Stimulated activated CD4-positive, alpha-beta T cell treated with anti-CD3 and anti-CD28 coated beads, Interleukin-1b, Interleukin-23, amount 100 ng/mL, for 48 hours (primary cell): ENCODE measurements at places on chromosomes 11 and 22.

GRCh38 chr22:32785321-32786026 lies 16.0 kb upstream of the TIMP3 start:
- DNase-seq: no peak

DNA sequence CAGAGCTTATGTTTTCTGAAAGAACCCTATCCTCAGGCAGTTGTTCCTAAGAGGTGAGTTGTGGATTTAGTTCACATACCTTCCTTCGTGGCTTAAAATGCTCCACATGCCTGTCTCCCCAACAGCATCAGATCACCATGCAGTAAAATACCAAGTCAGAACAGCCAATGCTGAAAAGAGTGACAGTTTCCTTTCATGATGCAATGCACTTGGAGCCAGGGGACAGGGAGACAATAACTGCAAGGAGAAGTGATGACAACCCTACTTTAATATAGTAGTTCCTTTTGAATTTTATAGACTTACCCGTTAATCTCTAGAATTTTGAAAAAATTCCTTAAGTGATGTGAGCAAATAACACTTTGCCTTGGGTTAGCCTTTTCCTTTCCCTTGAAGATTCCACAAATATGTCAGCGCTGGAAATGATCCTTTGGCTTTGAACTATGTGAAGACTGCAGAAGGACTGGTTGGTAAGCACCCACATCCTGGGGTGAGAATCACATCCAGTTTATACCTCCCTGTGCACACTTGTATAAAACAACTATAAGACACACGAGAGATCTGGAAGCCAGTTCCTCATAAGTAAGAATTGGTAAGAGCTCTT lies 71.2 kb downstream of the PIWIL4 start:
- DNase-seq: no peak

GRCh38 chr11:102256251-102256650 lies 61.0 kb upstream of the BIRC3 start:
- no peak for DNase-seq

- no peak for DNase-seq
Observed at GRCh38 chr11:128695539-128696221, 1.8 kb downstream of the FLI1 start.

- DNase-seq: no peak
Observed at GRCh38 chr11:2305788-2306451, 4.1 kb downstream of the TSPAN32 start.

DNA sequence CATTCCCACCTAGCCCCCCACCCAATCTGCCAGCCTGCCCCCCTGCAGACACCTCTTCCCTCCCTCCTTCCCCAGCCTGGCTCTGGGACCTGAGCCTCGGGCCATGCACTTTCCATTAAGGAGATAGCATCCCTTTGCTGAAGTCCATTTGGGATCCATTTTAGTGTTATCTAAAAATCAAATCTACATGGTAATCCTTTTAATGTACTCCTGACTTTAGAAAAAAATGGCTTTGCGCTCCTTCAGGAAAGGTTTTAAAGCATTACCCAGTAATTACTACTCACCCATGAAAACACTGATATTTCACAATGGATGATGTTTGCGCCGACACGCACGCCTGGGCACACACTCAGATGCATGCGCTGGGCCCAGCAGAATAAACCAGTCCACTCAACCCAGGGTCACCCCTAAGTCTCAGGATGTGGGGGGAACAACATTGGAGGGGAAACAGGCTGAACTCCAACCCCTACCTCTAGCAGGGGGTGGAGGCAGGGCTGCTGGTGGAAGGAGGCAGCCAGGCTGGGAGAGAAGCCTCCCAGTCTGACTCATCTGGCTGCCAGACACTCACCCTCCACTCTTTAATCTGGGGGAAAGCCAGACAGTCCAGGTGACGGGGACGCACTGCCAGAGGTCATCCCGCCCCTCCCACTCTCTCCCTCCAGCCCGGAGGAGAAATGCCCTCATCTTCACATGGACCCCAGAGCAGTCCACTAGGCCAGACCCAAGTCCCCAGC lies 29.8 kb downstream of the LMO1 start:
- DNase-seq: no peak

DNA sequence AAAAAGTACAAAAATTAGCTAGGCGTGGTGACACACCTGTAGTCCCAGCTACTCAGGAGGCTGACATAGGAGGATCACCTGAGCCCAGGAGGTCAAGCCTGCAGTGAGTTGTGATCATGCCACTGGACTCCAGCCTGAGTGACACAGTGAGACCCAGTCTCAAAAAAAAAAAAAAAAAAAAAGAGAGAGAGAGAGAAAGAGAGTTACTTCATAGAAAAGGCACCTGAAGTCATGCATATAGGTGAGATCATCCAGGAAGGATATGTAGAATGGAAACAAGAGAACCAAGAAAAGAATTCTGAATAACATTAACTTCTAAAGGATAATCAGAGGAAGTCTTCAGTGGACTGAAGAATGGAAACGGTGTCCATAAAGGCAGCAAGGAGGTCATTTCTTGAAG lies 106.8 kb downstream of the STK33 start:
- no peak for DNase-seq

- DNase-seq: no peak
Observed at GRCh38 chr11:110294509-110294908, 1.9 kb downstream of the RDX start.

DNA sequence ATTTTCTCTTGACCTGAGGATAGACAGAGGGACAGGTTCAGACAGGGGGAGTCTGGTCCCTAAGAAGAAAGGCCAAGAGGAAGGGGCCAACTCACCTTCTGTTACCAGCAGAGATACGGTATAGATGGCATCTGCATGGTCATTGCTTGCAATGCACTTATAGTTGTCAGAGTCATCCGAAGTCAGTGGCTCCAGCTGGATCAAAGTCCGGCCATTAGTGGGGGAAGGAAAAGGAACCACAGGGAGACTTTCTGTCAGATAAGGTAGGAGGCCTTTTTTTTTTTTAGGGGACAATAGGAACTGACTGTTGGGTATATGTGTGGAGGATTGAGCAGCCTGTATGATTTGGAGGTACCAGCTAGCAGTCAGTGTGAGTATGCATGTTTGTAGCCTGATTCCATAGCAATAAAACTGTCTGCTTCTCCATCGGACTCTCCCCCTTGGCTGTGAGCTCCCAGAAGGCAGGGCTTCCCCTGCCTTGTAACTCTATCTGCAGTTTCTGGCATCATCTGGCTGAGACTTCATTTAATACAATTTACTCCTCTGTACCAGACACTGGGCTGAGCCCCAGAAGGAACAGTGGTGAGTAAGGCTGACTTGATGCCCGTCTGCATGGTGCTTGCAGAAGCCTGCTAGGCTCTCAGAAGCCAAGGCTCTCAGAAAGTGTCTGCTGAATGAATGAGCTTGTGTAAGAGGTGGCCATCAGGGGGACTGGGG lies 5.7 kb downstream of the IGSF22 start:
- DNase-seq: no peak

- no peak for DNase-seq
Observed at GRCh38 chr22:27810609-27811151, 9.1 kb upstream of the MN1 start.

DNA sequence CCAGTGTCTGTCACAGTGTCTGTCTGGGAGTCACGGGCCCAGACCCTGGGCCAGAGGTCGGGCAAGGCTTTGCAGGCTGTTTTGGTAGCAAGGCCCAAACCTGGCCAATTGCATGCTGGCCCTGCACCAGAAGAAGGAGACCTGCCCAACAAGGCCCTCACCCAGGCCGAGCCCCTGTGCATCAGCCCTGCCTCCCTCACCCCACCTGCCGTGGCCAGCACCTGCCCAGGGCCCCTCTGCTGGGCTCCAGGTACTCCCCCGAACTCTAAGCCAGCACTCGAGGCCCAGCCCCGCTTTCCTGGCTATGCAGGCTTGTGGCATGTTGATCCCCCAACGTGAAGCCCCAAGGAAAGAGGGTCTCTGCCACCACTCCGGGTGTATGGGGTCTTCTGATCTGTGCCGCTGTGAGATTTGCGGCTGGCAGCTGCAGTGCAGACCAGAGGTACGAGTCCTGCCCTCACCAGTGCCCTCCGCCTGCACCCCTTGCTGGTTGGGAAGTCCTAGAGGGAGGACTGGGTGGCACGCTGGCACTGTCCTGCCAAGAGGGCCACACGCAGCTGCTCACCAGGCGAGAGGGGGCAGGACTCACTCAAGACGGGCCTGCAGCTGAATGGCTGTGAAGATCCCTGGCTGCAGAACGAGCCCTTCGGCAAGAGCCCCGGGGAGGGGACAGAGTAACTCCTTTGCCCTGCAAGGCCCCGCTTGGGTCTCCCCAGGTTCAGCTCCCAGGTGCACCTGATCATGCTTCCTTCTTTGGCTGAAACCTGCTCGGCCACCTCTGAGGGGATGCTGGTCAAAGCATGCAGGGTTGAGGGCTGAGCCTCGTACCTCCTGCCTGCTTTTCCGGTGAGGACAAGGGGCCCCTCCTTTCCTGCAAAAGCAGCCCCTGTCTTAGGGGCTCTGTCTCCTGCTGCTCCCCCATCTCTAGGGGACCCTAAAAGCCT lies 6.7 kb upstream of the SEPTIN5 start:
- DNase-seq: no peak

GRCh38 chr22:23841736-23842445 lies 3.1 kb upstream of the DERL3 start:
- no peak for DNase-seq

DNA sequence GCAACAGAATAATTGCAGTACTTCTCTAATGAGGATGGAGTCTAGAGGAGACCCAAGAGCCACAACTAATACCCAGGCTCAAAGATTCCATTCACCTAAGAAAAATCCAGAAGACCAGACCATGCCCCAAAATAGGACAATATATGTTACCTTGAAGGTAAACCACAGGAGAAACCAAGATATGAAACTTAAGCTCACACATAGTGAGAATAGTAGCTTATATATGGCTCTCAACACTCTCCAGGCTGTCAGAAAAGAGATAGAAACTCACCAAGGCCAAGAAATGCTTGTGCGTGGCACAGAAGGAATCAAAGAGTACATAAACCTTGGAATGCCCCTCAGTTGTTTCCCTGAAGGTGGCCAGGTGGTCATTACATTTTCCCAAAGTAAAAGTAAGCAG lies 9.1 kb downstream of the FAM111A start:
- no peak for DNase-seq

GRCh38 chr11:134098566-134099184 lies 29.8 kb downstream of the JAM3 start:
- no peak for DNase-seq

DNA sequence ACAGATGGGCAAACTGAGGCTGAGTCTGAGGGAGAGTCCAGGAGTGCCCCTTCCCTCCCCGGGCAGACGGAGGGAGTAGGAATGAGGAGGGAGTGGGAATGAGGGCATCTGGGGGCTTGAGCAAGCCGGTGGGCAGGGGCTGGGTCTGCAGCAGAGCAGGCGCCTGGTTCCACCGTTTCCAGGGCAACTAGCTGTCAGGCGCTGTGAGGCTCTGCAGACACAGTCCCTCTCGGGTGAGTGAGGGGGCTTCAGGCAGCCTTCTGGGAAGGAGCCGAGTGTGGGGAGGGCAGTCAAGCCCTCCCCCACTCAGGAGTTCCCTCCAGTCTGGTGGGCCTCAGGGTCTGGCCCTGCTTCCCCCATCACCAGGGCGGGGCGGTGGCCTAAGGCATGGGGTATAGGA lies 19.0 kb downstream of the TMEM258 start:
- DNase-seq: no peak

DNA sequence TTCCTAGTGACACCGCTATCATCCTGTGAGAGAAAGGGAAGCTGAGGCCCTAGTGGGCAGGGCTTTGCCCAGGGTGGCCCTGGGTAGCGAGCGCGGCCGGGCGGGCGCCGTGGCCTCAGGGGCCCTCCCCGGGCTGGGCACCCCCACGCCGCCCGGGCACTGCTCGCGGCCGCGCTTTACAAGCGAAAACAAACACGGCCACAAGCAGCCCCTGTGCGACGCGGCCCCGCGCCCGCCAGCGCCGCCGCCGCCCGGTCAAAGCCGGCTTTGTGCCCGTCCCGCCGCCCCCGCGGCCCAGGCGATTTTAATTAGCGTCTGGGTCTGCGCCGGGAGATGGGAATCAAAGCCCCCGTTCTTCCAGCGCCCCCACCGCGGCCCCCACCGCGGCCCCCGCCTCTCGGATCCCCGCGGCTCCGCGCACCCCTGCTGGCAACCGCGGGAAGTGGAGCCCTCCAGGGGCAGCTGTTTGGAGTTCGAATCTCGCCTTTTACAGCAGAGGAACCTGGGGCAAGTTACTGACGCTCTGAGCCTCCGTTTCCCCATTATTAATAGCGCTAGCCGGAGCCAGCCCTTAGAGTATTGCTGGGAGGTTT lies 47.9 kb downstream of the CHRDL2 start:
- DNase-seq: no peak

GRCh38 chr11:120182372-120182771 lies 28.5 kb upstream of the OAF start:
- DNase-seq: no peak

GRCh38 chr11:89205378-89205777 lies 27.7 kb downstream of the TYR start:
- no peak for DNase-seq

DNA sequence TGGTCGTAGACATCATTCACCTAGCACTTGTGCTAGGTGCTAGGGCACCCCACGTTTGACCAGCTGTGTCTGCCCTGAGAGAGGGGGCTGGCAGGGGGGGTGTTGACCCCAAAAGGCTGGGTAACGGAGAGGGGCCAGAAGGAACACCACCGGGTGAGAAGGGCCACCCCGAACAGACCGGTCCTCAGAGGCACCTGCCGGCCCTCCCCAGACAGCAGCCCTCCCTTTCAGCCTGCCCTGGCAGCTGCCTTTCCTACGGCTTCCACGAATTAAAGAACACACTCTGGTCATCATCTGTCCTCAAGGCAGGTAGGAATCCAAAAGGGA lies 977 bp upstream of the KCNJ5 start:
- no peak for DNase-seq

- DNase-seq: no peak
Observed at GRCh38 chr11:125662689-125663088, 18.0 kb downstream of the ACRV1 start.

GRCh38 chr11:11069841-11070835 lies 212.3 kb upstream of the ZBED5 start:
- DNase-seq: no peak

DNA sequence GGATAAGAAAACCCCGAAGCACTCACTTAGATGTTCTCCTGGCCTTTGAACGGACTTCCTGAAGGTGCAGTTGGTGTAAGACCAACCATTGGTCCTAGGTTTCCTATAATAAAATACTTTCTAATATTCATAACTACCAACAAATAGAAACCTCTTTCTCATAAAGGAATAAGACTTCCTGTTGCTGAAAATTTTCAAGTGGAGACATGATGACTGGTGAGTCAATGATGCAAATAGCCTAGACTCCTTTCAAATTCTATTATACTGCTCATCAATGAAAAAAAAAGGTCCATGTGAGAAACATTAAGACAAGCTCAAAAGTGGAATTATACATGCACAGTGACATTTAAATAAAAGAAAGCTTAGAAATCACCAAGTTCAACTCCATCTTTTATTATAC lies 862.8 kb downstream of the FAM181B start:
- DNase-seq: no peak

DNA sequence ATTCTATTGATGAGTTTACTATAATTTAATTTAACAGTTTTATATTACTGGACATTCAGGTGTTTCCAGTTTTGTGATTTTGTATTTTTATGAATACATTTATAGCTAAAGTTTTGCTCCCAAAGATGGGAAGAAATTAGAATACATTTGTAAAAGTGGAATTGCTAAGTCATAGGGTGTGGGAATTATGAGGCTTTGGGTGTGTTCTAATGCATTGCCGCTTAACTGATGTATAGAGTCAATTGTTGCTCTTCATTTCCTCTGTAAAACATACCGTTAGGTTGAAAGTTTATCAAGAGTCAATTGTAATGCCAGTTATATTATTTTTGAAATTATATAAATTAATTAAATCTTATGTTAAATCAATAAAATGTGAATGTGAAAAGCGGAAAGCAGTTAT lies 16.2 kb downstream of the PAAF1 start:
- no peak for DNase-seq
